ENCODE measurements at places on chromosomes 1 and 21.

GRCh38 chr1:216600730-216601609 is 122.3 kb downstream of the ESRRG start:
- no peak for DNase-seq

DNA sequence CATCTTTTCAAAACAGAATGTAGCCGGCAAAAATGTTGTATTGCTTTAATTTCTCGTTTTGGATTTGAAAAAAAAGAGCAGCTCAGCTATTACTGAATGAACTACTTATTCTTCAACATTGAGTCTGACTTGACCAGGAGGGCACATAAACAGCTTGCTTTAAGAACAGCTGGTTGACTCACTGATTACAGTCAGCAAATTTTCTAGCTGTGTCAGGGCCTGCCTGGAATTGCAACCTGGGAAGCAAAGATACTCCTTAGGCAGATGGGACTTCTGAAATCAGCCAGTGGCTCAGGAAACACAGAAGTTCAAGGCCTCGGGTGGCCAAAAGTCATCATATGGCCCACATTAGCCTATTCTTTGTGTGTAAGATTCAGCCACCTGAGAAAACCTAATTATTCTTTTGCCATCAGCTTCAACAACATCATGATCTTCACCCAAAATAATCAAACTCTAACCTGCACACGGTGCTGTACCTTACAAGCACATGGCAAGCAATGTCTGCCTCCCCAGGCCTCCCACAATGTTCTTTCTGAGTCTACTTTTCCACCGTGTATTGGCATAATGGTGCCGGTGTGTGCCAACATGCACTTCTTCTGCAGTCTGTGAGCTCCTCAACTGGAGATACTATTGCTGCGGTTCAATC is 307.2 kb downstream of the HHIPL2 start:
- no peak for DNase-seq

GRCh38 chr1:42747125-42747524 is 7.1 kb upstream of the CLDN19 start:
- peak; percentile 79 for DNase-seq

DNA sequence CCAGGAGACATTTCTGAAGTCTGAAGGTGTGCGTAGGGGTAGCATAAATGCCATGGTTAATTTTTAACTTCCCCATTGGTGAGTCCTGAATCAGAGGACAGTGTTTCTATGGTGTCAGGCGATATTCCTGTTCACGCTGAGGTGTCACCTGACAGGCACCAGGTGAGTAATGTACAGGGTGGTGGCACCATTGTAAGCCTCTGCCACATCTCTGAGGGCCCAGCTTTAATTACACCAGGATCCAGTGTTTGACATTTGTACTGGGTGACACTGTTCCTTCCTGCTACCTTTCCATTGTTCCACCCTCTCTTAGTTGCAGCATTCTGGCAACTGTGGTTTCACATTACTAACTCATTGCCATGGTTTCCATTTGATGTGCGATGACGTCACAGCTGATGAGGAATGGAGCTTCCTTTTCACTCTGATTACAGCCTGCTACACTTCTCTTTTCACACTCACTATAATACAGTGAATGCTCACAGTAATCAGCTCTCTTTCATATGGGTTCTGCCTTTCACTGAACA is 40.6 kb upstream of the MARK1 start:
- no peak for DNase-seq

DNA sequence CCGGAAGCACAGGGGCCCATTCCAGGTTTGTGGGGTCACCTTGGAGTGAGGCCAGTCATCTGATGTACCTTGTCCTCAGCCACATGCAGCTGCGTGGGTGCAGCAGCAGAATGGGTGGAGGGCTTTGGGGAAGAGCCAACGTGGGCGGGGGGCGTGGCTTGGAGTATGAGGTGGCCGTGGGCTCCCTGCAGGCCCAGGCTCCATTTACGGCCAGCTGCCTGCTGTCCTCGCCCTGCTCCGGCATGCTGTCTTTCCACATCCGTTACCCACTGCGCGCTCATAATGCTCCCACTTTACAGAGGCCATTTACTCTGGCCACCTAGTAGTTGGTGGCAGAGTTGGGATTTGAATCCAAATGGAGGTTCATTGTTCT is 27.8 kb upstream of the TINAGL1 start:
- no peak for DNase-seq

- no peak for DNase-seq
Observed at GRCh38 chr1:173532237-173532636, 55.1 kb downstream of the PRDX6 start.

DNA sequence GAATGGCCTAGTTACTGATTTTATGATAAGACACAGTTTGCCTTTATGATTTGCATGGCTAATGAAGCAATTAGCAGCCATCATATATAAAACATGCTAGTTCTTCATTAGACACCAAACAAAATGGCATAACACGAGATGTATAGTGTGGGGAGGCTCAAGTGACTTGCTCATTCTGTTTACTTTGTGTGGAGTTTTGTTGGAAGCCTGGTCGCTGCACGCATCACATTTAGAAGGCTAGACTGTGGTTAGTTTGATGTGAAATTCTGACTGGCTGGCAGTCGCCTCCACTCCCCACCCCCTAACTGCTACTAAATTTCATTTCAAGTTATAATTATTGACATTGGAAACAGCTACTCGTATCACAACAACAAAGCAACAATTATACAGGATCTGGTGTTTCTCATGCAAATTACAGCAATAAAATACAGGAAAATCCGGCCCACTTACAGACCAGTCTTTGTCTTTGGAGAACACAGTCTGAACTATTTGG is 356.1 kb downstream of the LMO4 start:
- DNase-seq: no peak

Data from activated effector memory CD4-positive, alpha-beta T cell treated with anti-CD3 and anti-CD28 coated beads, Interleukin-2, amount 50 U/mL, for 16 hours (primary cell).